Vagina (tissue), 2 donors: ENCODE measurements at places on chromosomes 13 and 19.
A peak's percentile ranks its signal among the peaks of the same experiment; 100 is the strongest.

DNA sequence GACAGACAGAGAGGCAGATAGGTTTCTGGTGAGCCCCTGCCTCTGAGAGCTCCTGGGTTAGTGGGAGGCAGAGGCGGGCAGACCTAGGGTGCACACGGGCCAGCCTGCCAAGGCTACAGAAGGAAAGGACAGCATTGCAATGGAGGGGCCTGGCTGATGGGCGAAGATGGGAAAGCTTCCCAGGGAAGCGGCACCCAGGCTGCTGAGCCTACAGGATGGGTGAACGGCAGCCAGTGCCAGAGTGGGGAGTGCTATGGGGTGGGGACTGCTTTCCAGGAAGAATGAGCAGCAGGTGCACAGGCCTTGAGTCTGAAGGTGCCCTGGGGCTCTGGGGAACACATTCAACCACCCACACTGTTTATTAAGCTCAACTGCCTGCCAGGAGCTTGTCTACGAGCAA is 702 bp upstream of the MAG start:
- DNase-seq = no peak

DNA sequence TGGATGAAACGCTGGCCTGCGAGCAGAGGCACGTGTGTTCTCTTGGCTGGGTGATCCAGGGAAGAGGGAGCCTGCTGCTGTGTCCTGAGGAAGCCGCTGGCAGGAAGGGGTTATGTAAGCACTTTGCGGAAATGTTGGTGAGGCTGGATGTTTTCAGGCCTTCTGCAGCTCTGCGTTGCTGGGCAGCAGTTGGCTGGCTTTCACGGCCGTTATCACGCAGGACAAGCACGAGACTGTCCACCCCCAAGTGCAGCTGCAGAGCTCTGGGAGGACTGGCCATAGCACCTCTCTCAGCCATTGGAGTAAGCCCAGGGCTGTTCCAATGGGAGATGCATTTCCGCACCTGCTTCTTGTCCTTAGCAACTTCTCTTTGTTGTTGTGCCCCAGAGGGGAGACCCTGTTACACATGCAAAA is 146.9 kb upstream of the SOX21 start:
- DNase-seq = no peak

DNA sequence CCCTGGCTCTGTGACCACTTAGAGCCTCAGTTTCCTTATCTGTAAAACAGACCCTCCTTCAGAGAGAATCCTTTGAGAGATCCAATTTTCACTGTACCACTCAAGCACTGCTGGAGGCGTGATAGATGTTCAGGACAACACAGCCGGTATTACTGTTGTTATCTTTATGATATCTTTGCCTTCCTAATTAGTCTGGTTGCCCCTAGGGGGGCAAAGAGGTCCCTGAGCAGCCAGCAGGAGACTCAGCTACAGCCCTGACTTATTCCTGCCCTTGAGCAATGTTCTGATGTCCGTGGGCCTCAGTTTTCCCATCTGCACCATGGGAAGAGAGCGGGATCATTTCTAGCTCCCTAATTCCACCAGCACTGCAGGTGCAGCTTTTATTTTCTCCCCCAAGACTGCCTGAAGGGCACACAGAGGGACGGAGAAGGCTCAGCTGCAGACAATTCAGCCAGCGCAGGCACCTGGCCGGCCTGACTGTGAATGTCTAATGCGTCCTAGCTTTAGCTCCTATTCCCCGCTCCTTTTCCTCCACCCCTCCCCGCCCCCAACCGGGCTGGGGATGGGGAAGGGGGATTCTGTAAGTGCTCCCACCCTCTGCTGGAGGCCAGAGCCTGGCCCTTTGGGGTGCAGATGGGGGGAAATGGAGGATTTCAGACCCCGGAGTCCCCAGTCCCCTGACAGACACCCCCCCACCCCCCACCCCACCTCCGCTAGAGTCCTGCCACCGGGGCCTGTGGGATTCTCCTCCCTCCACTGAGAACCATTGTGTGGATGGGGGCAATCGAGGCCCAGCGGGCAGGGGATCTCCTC is 16.2 kb downstream of the TLE5 start:
- DNase-seq = no peak

GRCh38 chr19:29576761-29577648 is 29.1 kb upstream of the POP4 start:
- peak; percentile 16 for DNase-seq

GRCh38 chr13:104984296-104984818 is 1551.1 kb downstream of the EFNB2 start:
- DNase-seq = no peak

- DNase-seq = no peak
These were observed 2.2 kb downstream of the MADCAM1 start for GRCh38 chr19:498511-498891.

DNA sequence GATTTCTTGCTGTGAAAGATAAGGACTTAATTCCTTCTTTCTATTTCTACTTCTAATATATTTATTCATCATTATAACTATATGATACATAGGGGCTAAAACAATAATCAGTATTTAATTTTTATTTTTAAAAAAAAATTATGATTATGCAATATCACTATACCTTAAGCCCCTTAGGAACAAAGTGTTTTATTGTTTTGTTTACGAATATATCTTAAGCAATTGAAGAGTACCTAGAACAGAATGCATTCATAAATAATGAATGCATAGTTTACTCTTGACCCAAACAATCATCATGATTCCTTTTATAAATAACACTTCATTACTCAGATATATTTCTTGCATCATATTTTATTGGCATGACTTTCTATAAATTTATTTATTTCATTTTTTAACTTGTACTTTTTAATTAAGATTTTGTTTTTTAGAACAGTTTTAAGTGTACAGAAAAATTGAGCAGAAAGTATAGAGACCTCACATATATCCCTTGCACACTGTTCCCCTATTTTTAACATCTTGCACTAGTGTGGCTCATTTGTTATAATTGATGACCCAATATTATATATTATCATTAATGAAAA is 339.9 kb upstream of the SPRY2 start:
- DNase-seq = no peak

DNA sequence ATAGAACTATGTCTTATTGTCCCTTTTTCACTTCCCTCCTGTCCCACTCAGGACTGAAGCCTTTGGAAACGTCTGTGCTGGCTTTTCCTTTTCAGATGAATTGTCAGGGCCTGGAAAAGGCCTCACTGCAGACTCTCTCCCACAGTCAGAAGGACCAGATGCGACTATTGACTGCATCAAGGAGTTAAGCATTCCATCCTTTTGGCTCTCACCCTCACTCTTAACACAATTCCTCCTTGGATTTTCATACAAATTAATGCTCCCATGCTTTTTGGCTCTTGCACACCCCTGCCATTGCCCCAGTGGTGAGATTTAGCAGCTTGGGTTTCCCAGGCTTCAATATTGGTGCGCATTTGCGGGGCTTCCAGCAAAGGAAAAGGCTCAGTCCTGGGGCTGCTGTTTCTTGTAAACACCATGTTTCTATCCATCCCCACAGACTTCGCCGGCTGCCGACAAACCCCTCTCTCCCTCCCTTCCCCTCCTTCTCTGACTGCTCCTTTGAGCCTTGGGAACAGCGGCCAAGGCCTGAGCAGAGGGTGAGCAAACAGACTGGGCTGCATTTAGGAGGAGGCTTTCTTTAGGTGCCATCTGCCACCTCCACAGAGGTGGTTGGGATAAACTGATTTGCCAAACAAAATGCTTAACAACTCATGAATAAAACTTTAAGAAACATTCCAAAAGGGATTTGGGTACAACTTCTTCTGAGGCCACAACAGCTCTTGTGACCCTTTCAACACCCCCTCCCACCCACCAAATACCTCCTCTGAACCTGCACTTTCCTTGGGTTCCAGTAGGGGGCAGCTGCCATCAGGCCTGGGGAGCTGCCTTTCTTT is 48.6 kb upstream of the PCDH8 start:
- no peak for DNase-seq

DNA sequence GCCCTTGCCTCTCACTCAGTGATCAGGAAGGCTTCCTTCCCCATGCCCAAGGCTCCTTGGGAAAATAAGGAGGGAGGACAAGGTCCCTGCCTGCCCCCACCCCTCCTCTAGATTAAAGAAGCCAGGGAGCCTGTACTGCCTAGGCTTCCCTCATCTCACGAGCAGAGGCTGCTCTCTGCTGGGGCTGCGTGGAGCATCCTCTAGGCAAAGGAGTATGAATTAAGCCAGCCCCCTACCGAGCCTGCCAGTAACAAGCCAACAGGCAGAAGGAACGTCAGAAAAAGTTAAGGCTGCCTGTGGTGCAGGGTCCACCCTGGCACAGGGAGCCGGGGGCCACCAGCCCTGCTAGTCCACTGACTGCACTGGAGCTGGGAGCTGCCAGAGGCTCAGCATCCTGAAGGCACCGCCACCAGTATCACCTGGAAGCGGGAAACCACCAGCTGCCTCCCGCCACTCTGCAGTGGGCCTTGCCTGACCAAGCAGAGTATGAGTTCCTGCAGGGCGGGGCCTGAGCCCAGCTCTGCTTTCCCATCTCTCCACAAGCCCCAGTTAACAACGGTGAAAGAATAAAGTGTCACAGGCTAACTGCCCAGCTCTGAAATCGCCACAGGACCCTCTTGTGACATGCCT is 6.8 kb downstream of the NAPA start:
- no peak for DNase-seq

DNA sequence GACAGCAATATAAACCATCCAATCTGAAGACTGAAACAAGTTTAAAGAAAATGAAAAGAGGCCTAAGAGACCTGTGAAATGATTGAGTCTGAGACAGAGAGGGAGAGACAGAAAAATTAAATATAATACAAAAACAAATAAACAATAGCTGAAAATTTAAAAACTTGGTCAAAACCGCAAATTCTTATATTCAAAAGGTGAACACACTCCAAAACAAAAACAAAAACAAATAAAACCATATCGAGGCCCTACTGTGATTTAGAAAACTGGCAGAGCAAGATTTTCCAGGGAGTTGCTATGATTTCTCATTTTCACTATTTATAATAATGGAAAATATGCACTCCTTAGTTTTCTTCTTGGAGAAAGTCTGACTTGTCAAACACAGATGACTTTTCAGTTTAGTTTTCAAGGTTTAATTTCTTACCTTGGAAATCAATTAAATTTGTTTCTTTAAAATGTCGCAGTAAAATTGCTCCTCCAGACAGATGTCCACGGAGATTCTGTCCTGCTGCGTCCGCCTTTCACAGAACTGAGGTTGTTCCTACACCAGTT is 1420.3 kb downstream of the UQCRFS1 start:
- no peak for DNase-seq
